ENCODE measurements at places on chromosomes 7 and 10. TPM values are rescaled to one million over a fixed set of nuclear protein-coding genes. Genes with fewer than 3 reads are reported as not detected.

Gene GATA3
- total RNA-seq, result not detected

GRCh38 chr7:75795831-75796285, 17.7 kb downstream of the CCL24 start:
- H3K27me3 ChIP-seq, result peaks cover 2% of the 10 kb centered on the region
- no peak overlapping the region for H3K4me3 ChIP-seq
- no peaks in the 10 kb centered on the region for H3K36me3 ChIP-seq
- no peak overlapping the region for H3K27ac ChIP-seq
- H3K4me1 ChIP-seq, result peaks cover 4% of the 10 kb centered on the region
- peak; percentile 25 for DNase-seq

GRCh38 chr10:44395396-44395795, 10.5 kb upstream of the CXCL12 start:
- H3K27ac ChIP-seq, result no peak overlapping the region
- no peaks in the 10 kb centered on the region for H3K36me3 ChIP-seq
- no peaks in the 10 kb centered on the region for H3K4me1 ChIP-seq
- no peak for DNase-seq
- H3K4me3 ChIP-seq, result no peak overlapping the region
- peaks cover 18% of the 10 kb centered on the region for H3K27me3 ChIP-seq

- H3K4me1 ChIP-seq, result no peaks in the 10 kb centered on the region
- no peak for DNase-seq
- H3K27ac ChIP-seq, result no peak overlapping the region
- H3K36me3 ChIP-seq, result no peaks in the 10 kb centered on the region
Observed at GRCh38 chr10:129845111-129845753, 118.8 kb downstream of the EBF3 start.

DNA sequence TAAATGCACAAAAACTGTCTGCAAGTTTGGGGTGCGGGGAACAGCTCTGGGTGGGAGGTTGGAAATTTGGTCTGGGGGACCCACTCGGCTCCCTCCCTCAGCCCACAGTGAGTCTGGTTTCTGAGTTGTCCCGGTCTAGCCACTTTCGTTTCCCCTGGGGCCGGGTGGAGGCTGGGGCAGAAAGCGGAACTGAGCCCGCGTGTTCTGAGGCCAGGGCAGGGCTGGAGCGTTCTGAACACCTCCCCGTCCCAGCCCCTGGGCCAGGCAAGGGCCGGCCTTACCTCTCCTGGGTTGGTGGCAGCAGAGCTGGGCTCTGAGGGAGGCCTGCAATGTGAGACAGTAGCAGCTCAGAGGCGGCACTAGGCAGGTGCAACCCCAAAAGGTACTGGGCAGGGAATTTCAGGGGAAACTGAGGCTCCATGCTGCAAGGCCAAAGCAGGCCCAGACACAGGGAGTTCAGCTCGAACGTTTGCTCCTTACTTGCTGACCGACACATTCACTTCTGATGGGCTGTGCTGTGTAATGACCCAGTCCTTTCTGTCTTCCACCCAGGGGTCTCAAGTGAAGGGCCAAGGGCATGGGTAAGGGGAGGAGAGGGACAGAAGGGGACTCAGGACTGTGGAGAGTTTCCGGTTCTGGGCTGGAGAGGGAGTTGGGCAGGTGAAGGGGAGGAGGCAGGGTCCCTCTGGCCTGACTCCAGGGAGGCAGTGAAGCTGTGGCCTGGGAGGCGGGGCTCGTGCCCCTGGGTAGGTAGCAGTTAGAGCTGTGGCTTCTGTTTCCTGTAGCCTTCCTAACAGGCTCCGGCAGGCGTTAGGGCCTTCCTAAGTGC, 3.0 kb downstream of the IRF5 start:
- no peak overlapping the region for H3K4me3 ChIP-seq
- H3K36me3 ChIP-seq, result no peaks in the 10 kb centered on the region

- no peak overlapping the region for H3K27ac ChIP-seq
- no peak overlapping the region for H3K4me3 ChIP-seq
- H3K4me1 ChIP-seq, result peaks cover 2% of the 10 kb centered on the region
- DNase-seq, result no peak
Observed at GRCh38 chr7:45237788-45238461, 80.3 kb downstream of the RAMP3 start.

Gene POU6F2
- under 0.01 TPM for total RNA-seq

DNA sequence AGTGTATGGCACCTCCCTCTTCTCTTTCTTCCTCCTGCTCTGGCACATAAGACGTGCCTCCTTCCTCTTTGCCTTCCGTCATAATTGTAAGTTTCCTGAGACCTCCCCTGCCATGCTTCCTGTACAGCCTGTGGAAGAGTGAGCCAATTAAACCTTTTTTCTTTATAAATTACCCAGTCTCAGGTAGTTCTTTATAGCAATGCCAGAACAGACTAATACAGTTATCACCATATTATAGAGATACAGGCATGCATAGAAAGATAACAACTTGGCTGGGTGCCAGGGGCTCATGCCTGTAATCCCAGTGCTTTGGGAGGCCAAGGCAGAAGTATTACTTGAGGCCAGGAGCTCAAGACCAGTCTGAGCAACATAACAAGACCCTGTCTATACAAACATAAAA, 53.2 kb downstream of the GCC1 start:
- no peak for DNase-seq
- no peak overlapping the region for H3K4me3 ChIP-seq
- H3K4me1 ChIP-seq, result no peaks in the 10 kb centered on the region
- H3K36me3 ChIP-seq, result no peaks in the 10 kb centered on the region
- H3K27ac ChIP-seq, result no peak overlapping the region

DNA sequence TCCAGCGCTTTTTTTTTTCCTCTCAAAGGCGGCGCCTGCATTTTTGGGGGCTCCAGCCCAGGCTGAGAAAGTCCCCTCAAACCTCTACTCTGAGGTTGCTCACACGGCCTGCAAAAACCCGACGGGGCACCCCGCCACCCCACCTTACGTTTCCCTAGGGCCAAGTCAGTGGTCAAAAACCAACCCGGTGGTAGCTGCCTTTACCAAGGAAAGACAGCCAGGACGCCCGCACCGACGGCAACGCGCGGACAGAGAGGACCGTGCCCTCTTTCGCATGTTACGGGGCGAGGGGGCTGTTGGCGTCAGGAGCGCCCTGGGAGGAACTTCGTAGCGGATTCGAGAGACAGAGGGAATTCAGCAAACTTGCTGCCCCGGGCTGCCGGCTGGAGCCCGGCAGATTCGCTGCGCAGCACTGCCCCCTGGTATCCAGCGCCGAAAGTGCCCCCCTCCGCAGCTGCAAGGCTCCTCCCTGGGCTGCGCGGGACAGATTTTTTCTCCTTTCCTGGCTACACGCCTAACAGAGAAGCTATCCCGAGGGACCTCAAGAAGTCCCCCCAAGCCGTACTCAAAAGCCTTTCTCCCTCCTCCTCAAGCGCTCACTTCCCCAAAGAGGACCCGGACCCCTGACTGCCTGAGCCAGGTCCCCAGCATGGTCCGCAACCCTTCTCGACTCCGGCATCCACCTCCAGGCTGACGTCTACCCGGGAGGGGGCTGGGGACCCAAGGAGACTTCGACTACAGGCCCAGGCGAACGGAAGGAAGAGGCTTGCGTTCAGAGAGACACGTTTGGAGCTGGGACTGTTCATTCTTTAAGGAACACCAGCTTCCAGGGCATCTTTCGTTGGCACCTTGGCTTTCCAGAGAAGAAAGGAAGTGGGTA, 27.7 kb upstream of the VAX1 start:
- H3K4me1 ChIP-seq, result no peaks in the 10 kb centered on the region
- H3K36me3 ChIP-seq, result no peaks in the 10 kb centered on the region
- DNase-seq, result peak; percentile 52
- H3K4me3 ChIP-seq, result no peak overlapping the region
- H3K27me3 ChIP-seq, result peaks cover 57% of the 10 kb centered on the region

DNA sequence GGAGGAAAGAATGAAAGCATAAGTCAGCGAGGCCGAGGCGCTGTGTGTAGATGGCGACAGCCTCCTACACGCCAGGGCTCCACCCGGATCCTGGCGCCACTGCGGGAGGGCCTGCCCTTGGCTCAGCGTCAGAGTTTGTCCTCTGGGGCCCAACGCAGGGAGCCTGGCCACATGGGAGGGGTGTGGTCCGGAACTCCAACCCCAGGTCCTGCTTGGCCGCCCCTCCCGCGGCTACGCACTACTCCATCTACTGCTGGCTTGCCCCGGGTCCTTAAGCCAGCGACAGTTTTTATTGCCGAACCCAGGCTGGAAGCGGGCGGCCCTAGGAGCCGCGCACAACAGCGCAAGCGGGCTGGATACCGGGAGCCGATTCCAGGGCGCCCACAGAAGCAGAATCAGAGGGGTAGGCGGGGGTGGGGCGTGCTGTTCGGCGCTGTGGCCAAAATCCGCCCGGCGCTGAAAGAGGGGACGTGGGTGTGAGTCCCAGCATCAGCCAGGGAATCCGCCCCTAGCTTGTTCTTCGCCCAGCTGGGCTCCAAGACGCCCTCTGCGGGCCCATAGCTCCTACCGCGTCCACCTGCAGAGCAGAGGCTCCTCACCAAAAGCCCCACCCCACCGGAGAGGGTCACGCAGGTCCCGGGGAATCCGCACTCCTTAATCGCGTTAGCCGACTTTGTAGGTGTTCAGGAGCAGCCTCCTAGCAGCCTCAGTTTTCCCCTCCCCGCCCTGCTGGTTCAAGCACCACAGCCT, 4.5 kb downstream of the KAZALD1 start:
- H3K36me3 ChIP-seq, result no peaks in the 10 kb centered on the region
- no peaks in the 10 kb centered on the region for H3K27me3 ChIP-seq
- DNase-seq, result peak; percentile 59
- peaks cover 9% of the 10 kb centered on the region for H3K4me1 ChIP-seq
- H3K4me3 ChIP-seq, result peak overlapping the region; percentile 61
- H3K27ac ChIP-seq, result peak overlapping the region; percentile 48

Gene PTPRZ1
- not detected for total RNA-seq

- H3K27me3 ChIP-seq, result peaks cover 11% of the 10 kb centered on the region
- no peak overlapping the region for H3K27ac ChIP-seq
- H3K36me3 ChIP-seq, result no peaks in the 10 kb centered on the region
- no peaks in the 10 kb centered on the region for H3K4me1 ChIP-seq
- H3K4me3 ChIP-seq, result no peak overlapping the region
- DNase-seq, result no peak
Observed at GRCh38 chr7:4959306-4959705, 319 bp upstream of the MMD2 start.

Gene ANXA8L1
- total RNA-seq, result not detected

All from fibroblast of lung (primary cell).